ENCODE measurements at places on chromosomes 3 and 15.
A peak's percentile ranks its signal among the peaks of the same experiment; 100 is the strongest.

DNA sequence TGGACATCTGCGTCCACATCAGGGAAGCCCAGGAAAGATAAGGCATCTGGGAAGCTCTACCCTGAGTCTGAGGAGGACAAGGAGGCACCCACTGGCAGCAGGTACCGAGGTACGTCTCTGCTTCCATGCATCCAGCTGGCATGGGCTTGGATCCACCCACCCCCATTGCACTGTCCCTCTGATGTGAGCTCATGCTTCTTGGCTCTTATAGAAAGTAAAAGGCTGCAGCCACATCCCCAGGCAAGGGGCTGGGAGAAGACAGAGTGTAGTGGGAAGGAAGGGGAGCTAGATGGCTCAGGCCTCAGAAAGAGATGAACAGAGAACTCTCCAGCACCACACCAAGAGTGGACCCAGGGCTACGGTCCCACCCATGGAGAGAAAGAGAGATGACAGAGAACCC is 18.2 kb downstream of the PTH1R start:
- DNase-seq, result no peak

DNA sequence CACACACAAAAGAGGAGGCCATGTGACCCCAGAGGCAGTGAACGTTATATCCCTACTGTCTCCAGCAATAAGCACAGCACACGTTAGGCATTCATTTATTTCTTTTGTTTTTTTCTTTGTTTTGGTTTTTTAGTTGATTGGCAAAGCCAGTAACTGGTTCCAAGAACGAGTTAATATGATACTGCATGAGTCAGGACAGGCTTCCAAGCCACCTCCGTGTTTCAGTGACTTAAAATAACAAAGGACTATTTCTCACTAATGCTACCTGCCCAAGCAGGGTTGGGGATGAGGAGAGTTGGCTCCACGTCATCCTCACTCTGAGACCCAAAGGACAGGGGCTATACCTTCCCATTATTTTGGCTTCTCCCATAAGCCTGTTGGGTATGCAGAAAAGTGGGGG is 130.5 kb downstream of the ST8SIA2 start:
- DNase-seq, result no peak

GRCh38 chr3:191715585-191715984 is 254.6 kb downstream of the PYDC2 start:
- DNase-seq, result no peak

GRCh38 chr3:18559331-18559842 is 134.2 kb upstream of the SATB1 start:
- DNase-seq, result peak; percentile 25

DNA sequence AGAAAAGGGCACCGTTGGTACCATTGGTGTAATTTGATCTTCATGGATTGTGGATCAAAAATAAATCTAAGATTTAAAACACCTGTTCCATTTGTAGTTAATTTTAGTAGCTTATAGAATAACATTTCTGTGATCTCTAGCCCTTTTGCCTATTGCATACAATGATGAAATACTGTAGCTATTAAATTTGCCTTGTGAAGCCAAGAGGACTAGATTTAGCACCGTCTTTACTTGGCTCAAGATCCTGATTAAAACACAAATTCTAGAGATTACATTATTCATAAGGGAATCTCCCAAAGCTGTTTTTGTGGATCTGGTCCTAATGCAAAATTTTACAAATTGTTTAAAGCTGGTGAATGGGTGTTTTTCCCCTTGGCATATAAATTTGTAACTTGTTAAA is 8.2 kb downstream of the TBC1D23 start:
- DNase-seq, result no peak

GRCh38 chr15:71011503-71012155 is 103.6 kb upstream of the THSD4 start:
- DNase-seq, result peak; percentile 34

DNA sequence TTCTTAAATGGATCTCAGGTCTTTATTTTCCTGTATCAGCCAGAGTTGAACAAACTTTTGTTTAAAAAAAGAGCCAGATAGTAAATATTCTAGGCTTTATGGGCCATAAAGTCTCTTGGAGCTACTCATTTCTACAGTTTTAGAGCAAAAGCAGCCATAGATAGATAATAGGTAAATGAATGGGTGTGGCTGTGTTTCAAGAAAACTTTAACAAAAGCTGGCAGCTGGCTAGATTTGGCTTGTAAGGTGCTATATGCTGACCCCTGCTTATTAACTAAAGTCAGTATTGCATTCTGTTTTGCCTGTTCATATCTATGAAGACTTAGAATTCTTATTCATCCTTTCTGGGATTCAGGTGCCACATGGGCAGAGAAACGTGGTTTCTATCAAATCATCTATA is 29.0 kb downstream of the MFN1 start:
- DNase-seq, result no peak

DNA sequence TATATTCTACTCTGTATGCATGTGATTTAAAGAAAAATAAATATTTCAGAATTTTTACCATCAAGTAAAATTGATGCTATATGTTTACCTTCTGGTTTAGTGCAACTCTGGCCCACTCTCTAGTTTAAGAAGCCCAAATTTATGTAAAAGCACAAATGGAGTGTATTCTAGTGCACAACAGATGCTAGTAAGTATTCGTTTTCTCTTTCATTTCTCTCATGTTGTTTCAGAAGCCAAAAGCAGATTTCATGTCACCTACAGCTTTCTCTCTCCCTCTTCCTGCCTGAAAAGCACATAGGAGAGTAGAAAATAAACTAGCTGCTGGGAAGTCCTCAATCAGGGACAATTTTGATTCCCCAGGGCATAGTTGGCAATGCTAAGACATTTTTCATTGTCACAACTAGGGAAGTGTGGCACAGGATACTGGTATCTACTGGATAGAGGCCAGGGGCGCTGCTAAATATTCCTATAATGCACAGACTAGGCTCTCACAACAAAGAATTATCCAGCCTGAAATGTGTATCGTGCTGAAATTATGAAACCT is 147.4 kb upstream of the ARHGEF26 start:
- DNase-seq, result no peak

DNA sequence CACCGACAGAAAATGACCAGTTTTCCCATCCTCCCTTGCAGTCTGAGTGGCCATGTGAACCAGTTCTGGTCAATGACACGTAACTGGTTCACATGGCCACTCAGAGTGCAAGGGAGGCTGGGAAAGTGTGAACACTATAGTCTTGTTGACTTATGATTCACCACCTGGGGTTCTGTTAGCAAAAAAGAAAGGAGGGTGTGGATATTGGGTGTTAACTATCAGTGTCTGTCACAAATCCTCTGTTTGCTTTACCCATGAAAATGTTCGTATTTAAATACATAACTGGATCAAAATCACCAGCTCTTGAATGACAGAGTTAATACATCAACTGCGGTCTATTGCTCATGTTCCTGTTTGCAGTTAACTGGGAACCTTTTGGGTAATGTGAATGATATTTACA is 92.3 kb downstream of the ADAMTSL3 start:
- no peak for DNase-seq

- no peak for DNase-seq
These were observed 659 bp upstream of the ARRDC4 start for GRCh38 chr15:97959724-97960363.

DNA sequence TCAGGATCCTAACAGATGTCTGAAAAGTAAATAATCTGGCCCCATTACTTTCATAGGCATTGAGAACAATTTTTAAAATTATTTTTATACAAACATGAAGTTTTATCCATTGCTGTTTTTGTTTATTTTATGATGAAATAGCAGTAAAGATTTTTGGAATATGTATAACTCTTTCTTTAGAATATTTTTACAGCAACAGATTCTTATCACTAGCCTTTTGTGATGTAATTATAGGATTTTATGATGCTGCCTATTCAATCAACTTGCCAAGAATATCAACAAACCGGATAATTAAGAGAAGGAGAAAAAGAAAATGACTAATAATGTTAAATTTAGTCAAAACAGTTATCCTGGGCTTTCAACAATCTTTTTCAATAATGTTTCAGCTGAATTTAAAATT is 386.3 kb downstream of the ZIC1 start:
- DNase-seq, result no peak

GRCh38 chr3:77939726-77940125 is 899.8 kb downstream of the ROBO2 start:
- DNase-seq, result no peak

DNA sequence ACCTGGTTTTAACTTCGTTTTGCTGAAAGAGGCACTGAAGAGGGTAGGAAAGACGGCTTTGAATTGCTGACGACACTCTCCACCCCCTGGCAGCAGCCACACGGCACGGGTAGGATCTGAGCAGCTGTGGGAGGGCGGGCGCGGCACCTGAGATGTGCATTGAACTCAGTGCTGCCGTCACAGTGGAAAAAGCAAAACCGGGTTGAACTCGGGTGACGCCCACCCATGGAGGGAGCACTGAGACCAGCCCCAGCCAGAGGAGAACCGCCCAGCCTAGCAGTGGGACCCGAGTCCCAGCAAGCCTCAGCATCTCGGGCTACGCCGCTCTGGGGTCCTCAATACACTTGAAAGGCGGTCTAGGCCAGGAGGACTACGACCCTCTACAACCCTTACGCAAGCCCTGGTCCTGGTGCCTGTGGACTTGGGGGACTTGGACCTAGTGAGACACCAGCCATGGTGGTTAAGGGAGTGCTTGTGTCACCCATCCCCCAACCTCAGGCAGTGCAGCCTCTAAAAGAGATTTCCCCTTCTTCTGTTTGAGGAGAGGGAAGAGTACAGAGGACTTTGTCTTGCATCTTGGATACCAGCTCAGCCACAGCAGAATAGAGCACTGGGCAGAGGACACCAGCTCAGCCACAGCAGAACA is 50.0 kb upstream of the RPL35A start:
- no peak for DNase-seq

DNA sequence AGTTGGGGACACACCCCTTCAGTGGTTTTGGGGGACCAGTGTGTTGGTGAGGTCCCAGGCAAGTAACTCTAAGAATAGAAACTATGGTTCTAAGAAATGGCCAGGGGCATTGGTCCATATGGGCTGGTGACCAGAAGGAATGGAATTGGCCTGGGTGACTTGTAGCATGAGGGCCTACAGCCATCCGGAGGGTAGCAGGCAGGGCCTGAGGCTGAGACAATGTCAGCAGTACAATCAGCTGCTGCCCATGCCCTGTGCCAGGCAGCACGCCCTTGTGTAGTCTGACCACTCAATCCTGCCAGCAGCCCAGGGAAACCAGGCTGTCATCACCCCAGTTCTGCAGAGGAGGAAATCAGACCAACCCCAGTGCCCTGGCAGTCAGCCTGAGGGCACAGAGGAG is 100.6 kb downstream of the DNAJB8 start:
- DNase-seq, result no peak

- DNase-seq, result peak; percentile 4
These were observed 816.4 kb downstream of the ROBO1 start for GRCh38 chr3:78951342-78951945.

- DNase-seq, result no peak
These were observed 58.4 kb downstream of the SLC12A8 start for GRCh38 chr3:125154110-125154509.

DNA sequence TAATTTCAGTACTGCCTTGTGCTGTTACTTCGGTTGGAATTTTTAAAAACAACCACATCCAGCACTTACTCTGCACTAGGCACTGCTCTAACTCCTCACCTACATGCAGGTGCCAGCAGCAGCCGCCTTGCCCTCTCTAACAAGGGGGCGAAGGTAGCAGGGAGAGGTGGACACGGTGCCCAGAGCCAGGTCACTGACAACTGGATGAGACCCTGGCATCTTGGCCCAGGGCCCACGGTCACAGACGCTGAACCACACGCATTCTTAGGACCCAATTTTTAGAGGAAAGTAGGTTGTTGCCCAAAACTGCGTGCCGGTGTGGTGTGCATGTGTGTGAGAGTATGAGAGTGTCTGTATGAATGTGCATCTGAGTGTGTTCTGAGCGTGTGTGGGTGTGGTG is 63.4 kb upstream of the GATA2 start:
- DNase-seq, result no peak

DNA sequence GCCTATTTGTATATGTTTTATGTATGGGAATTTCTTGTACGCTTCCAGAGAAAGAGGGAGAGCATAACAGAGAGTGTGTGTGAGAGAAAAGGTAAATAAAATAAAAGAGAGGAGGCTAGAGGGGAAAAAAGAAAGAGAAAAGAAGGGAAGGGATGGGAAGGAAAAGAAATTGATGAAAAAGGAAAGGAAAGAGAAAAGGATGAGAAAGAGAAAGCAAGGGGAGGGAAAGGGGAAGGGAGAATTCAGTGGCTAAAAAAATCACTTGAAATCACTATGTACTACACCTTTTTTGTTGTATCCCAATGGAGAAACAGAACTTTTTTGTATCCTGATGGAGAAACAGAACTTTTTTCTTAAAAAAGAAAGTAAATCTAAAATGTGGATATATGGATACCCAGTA is 165.5 kb upstream of the MBNL1 start:
- no peak for DNase-seq

DNA sequence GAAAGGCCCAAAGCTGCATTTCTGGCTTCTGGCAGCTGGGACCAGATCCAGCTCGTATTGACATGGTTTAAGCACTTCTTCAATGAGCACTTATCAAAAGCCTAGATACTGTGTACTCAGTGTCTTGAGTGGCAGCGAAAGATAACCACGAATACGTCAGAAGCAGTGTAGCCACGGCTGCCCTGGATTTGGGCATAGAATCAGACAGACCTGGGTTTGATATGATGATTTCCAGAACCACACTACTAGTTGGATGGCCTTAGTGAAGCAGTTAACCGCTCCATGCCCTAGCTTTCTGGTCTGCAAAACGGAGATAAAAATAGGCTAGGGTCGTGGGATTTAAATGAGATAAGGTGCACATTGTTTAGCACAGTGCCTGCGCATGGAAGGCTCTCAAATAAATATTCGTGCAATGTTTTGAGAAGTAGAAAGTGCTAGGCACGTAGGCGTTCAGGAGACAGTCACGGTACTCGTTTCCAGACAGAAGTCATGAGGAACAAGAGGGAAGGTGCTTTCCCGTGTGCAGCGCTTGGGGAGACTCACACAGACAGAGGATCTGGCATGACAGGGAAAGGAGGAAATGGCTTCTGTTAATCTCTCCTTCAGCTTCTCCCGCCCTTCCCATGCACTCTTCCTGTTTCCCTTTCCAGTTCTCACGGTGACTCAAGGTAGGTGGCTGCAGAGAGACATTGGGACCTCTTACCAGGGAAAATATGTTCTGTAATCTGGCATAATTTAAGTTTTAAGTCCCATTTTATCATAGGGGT is 70.3 kb downstream of the CCNL1 start:
- DNase-seq, result no peak

GRCh38 chr3:54120657-54121413 is 1.5 kb upstream of the CACNA2D3 start:
- DNase-seq, result no peak

- no peak for DNase-seq
These were observed 21.9 kb downstream of the PLXNA1 start for GRCh38 chr3:127004641-127005397.

GRCh38 chr3:52973806-52974205 is 72.1 kb downstream of the SFMBT1 start:
- DNase-seq, result no peak

- DNase-seq, result no peak
These were observed 154.7 kb upstream of the TSPAN3 start for GRCh38 chr15:77225646-77226045.
